KG1 (cell line): ENCODE measurements at places on chromosomes 13 and 19.

GRCh38 chr19:3250675-3251074 lies 26.2 kb downstream of the CELF5 start:
- no peak for DNase-seq

GRCh38 chr19:12649941-12650340 lies 16.6 kb downstream of the MAN2B1 start:
- no peak for DNase-seq

DNA sequence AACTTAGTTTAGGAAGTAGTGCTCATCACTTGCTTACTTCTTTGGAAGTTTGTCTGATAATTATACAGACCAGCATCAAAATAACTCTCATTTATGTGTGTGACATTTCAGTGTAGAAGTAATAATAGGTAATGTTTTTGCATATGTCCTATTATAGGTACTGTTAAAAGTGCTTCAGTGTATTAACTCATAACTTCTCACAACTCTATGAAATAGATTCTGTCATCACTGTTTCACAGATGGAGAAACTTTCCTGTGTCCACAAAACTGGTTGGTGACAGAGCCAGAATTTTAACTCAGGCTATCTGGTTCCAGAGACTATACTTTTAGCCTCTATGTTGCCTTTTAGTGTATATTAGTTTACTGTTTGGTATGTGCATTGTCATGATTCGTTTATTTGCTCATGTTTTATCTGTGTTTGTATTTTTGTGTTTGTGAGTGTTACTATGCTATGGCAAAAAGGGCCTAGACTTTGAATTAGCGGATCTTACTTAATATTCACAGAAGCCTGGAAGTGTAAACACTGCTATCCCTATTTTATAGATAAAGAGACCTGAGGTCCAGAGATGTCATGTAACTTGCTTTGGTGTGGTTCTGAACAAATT lies 12.7 kb downstream of the LPAR6 start:
- DNase-seq, result no peak

- no peak for DNase-seq
These were observed 111.9 kb downstream of the ZAR1L start for GRCh38 chr13:32203221-32203620.

- no peak for DNase-seq
These were observed 715.7 kb downstream of the SLITRK1 start for GRCh38 chr13:83166550-83166949.

GRCh38 chr13:114043421-114044053 lies 69.7 kb upstream of the C13orf46 start:
- DNase-seq, result no peak

GRCh38 chr13:109977212-109977968 lies 191.0 kb upstream of the IRS2 start:
- no peak for DNase-seq

DNA sequence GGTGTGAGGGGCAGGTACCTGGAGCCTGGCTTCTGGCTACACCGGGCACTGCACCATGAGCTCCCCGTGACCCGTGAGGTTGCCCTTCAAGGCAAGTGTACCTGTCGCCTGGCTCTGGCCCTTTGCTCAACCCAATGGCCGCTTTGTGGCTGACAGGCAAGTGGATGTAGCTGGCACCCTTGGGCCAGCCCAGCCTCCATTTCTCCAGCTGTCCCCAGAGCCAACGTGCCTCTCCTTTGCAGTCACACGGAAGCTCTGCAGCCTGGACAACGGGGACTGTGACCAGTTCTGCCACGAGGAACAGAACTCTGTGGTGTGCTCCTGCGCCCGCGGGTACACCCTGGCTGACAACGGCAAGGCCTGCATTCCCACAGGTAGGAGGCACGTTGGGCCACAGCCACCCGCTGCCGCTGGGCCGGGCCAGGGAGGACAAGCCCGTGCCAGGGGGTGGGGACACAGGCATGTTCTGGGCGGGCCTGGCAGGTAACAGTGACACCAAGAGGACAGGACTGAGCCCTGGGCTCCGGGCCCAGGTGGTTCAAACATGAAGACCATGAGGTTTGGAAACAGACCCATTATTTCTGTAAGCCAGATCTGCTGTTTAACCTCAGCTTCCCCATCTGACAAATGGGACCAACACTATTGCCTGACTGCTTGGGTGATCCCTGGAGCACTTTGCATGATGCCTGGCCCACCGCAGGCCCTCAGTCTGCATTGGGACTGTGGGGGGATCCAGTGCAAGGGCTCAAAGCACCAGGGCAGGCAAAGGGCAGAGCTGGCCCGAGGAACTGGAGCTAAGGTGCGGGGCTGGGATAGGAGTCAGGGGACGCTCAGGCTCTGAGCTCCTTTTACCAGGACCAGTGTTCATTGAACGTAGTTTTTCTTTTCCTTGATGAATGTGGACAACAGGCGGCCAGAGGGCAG lies 17.5 kb upstream of the PROZ start:
- DNase-seq, result no peak

GRCh38 chr19:13447978-13448377 lies 58.3 kb downstream of the CACNA1A start:
- no peak for DNase-seq

- DNase-seq, result no peak
These were observed 326.1 kb upstream of the SLITRK1 start for GRCh38 chr13:84208246-84208910.

DNA sequence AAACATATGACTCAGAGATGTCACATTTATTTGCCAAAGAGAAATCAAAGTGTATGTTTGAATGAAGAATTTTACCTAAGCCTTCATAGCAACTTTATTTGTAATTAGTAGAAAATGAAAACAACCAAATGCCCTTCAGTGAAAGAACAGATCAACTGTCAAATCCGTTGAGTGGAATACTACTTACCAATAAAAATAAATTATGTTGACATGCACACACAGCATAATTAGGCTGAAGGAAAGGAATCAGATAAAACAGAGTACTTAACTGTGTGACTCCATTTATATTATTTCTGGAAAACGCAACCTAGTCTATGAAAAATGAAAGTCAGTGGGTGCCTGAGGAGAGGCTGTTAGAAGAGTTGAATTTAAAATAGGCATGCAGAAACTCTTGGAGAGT lies 1034.6 kb upstream of the PCDH9 start:
- no peak for DNase-seq

DNA sequence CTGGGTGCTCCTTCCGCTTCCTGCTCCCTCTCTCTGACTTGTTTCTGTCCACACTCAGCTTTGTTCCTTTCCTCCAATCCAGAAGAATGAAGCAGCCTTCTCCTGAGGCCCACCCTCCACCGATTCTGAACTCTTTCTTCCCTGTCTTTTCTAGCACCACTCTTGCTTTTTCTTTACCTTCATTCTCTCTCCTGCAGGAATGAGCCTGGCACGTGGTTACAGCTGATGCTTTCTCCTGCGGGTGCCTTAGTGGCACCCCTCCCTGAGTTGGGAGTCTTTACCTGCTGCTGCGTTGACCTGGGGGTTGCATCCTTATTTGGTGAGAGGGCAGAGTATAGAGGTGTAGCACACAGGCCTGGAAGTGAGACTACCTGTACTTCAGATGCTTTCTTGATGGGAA lies 6.2 kb downstream of the UBAC2 start:
- DNase-seq, result no peak

DNA sequence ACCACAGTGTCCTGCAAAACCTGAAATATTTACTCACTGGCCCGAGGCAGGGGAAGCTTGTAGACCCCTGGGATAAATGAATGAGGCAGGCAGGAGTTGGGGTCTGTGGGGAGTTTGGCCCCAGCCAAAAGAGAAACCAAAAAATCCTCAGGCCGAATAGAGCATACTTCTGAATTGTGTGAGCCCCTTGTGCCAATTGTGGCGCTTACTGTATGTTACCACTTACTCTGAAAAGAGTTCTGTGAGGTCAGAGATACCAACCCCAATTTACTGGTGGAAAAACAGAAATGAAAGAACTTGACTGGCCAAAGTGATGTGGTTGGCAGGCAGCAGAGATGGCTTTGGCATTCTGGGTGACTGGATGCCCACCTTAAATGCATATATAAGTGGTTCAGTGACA lies 6.9 kb downstream of the CARM1 start:
- DNase-seq, result no peak
